Left ventricle myocardium inferior (tissue), 1 donor: ENCODE measurements at places on chromosomes 16 and 17.

DNA sequence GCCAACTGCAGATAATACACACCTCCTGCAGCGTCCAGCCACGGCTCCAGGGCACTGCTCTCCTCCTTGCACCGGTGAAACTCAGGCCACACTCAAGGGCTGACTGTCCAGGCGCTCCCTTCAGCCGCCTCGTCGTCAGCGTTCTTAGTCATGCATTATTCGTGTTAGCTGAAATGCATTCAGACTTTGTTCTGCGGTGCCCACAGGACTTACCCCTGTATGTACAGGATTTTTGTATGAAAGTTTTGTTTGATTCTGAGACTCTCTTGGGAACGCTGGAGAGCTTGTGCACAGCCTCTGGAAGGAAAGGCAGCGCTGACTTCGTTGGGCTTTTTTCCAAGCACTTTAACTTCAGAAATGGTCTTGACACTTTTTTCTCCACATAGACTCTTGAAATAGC is 22.1 kb downstream of the CIBAR2 start:
- no peak for DNase-seq

GRCh38 chr16:87728026-87728425 is 37.8 kb downstream of the KLHDC4 start:
- DNase-seq, result no peak

DNA sequence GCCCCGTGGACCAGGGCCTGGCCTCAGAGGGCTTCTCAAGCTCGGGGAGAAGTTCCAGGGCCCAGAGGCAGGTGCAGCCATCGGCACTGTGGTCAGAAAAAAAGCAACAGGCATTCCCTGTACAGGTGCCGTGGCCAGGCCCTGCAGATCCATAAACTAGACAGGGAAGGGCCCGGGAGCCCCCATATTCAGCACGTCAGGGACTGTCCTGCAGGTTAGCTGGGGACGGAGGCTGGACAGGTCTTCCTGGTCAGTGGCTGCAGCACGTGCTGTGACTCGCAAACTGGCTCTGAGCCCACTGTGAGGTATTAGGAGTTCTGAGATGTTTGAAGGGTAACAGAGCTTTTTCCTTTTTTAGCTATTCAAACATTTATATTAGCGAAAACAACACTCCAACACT is 15.0 kb upstream of the C16orf95 start:
- no peak for DNase-seq

GRCh38 chr17:58318065-58318481 is 10.5 kb downstream of the TSPOAP1 start:
- no peak for DNase-seq

GRCh38 chr17:47850692-47851573 is at the start of gene SP6:
SP6 (minus strand) TSS chr17:47851163; CDS start chr17:47848429, 2,734 bp downstream.
- peak; percentile 35 for DNase-seq

DNA sequence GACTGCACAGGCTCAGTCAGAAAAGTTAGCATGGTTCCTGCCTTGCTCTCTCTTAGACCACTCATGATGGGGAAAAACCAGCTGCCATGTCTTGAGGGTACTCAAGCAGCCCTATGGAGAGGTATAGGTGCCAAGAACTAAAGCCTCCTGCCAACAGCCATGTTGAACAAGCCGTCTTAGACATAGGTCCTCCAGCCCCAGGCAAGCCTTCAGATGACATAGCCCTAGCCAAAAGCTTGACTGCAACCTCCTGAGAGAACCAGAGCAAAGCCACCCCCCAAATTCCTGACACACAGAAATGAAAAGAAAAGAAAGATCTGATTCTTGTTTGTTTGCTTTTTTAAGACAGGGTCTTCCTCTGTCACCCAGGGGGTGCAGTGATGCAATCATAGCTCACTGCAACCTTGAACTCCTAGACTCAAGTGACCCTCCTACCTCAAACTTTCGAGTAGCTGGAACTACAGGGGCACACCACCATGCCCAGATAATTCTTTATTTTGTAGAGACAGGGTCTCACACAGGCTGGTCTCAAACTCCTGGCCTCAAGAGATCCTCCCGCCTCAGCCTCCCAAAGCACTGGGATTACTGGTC is 36.3 kb downstream of the CMTM3 start:
- DNase-seq, result no peak

DNA sequence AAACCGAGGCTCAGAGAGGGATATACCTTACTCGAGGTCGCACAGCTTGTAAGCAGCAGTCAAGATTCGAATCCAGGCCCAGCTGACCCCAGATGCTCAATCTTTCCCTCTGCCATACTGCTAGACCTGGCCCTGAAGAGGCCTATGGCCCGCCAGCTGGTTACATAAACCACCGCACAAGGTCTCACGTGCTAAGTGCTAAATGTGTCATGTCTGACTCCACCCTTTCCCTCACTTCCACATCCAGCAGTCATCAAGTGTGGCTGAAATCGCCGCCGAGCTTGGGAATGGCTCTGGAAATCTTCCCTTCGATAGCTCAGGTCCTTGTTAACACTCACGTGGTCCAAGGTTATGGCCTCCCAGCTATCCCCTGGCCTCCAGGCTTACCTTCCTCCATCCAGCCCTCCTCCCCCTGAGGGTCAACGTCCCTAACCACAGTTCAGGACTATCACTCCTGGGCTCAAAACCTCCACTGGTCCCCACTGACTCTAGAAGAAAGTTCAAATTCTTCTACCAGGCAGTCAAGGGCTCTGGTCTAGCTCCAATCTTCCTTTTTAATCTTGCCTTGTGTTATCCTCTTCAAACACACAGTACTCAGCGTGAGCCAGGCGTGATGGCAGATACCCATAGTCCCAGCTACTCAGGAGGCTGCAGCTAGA is 3.5 kb downstream of the ZBTB4 start:
- DNase-seq, result peak; percentile 61

- peak; percentile 43 for DNase-seq
Observed at GRCh38 chr16:78444-79150, 572 bp downstream of the MPG start.

GRCh38 chr16:31694461-31694860 is 166.8 kb downstream of the AHSP start:
- DNase-seq, result no peak

- DNase-seq, result no peak
Observed at GRCh38 chr17:28497931-28498330, 8.2 kb upstream of the FOXN1 start.

- no peak for DNase-seq
Observed at GRCh38 chr17:46047398-46047797, 48.3 kb downstream of the STH start.

- no peak for DNase-seq
Observed at GRCh38 chr17:67041531-67041930, 2.8 kb upstream of the CACNG1 start.

- no peak for DNase-seq
Observed at GRCh38 chr16:53952215-53953208, 248.6 kb downstream of the FTO start.

DNA sequence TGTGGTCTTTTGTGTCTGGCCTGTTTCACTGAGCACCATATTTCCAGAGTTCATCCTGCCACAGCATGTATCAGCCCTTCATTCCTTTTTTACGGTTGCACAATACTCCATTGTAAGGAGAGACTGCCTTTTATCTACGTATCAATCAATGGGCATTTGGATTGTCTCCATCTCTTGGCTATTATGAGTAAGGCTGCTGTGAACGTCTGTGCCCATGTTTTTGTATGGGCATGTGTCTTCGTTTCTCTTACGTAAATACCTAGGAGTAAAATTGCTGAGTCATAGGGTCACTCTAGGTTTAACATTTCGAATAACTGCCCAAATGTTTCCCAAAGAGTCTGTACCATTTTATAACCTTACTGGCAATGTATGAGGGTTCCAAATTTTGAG is 202.8 kb upstream of the FOXF1 start:
- DNase-seq, result no peak

- no peak for DNase-seq
Observed at GRCh38 chr17:57735707-57736106, 9.4 kb downstream of the CCDC182 start.

DNA sequence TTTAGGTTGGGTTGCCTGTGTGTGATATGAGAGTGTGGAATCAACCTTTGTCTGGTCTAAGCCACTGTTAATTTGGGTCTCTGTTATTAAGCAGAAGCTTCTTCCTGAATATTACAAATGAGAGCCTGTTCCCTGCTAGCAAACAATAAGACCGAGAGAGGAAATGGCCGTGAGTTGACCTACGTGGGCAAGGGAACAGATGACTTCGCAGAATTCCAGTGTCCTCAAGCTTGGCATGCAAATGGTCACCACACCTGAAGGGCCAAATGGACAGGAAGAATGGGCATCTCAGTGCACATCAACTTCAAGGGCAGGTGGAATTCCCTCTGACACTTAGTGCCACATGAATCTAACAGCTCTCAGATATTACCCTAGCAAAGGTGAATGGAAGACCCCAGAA is 250.8 kb upstream of the FOXF1 start:
- no peak for DNase-seq

- no peak for DNase-seq
Observed at GRCh38 chr17:78458736-78459335, 80.4 kb downstream of the PGS1 start.

- DNase-seq, result no peak
Observed at GRCh38 chr16:69703638-69704037, 22.7 kb downstream of the NQO1 start.

DNA sequence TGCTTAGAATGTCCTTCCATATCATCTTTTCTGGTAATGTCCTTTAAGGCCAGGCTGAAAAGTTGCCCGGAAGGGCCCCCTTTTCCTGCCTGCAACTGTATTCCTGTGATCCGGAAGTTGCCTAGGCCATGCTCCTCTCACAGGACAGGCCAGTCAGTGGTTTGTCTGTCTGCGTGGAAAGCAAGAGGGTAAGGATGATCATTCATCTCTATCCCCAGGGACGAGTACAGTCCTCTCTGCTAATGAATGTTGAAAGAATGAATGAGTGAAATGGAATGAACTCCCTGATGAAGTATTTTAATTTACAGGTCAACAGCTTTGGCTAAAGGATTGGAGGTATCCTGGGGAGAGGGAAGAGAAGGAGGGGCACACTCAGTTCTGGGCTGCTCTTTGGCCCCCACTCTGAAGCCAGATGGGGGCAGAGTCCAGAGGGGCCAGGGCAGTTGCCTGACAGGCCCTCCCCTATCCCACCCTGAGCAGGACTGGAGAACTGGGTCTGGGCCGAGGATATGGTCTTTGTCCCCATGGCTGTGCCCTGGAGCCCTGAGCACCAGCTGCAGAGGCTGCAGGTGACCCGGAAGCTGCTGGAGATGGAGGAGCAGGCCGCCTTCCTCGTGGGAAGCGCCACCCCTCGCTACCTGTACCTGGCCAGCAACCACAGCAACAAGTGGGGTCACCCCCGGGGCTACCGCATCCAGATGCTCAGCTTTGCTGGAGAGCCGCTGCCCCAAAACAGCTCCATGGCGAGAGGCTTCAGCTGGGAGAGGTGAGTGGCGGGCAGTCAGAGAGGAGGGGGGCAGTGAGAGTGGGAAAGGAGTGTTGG is 3.2 kb downstream of the AOC3 start:
- DNase-seq, result no peak

DNA sequence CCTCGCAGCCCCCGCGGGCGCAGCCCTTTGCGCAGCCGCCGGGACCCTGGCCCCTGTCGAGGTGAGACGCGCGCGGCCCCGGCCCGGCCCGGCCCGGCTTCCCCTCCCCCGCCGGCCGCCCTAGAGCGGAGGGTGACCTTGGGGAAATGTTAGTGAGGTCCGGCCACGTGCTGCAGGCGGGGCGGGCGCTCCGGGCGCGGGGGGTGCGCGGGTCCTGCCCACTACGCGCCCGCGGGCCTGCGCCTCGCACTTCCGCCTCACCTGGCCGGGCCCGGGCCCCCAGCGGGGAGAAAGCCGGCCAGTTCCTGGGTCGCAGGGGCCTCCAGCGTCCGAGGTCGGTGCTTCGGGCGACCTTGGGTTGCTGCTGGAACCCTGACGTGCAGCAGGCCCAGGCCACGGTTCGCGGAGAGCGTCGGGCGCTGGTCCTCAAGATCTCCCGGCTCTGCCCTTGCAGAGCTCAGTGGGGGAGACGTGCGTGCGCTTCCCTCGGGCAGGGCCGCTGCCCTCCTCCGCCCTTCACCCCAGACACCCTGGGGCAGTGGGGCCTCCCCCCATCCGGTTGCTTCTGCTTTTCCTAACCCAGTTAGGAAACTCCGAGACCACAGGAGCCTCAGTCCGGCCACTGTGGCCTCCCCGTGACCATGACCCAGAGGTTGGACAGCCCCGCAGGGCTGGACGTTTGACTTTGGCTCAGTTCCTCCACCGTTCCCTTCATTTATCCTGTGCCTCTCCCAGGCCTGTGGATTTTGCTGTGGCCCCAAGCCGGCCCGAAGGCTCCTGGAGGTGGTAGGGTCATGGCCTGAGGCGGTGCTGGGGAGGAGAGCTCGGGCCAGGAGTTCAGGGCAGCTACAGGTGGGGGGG is 791 bp downstream of the MCRIP2 start:
- peak; percentile 67 for DNase-seq

DNA sequence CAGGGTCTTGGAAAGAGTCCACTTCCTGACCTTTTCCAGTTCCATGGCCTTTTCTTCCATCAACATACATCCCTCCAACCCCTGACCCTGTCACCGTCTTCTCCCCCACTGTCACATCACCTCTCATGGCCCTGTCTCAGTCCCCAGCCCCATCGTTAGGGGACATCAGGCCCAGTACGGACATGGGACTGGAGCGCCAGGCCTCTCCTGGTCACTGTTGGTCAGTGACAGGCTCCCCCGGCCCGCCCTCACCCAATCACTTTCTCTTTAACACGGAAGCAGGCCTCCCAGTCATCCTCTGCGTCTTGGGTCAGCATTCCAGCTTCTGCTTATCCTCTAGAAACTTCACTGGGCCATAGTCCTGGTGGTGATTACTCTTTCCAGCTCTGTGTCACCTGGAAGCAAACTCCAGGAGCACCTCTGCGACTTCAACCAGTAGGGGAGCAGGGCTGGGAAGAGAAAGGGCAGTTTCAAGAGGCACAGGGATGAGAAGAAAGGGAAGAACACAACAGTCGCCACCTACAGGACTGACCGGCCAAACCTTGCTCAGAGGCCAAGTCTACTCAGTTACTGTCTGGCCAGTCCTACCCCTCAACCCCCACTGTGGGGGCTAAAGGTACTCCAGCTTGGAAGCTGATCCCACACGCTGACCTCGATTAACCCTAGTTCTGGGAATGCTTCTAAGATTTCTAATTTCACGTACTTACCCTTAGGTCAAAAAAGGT is 15.9 kb upstream of the ICAM2 start:
- no peak for DNase-seq

DNA sequence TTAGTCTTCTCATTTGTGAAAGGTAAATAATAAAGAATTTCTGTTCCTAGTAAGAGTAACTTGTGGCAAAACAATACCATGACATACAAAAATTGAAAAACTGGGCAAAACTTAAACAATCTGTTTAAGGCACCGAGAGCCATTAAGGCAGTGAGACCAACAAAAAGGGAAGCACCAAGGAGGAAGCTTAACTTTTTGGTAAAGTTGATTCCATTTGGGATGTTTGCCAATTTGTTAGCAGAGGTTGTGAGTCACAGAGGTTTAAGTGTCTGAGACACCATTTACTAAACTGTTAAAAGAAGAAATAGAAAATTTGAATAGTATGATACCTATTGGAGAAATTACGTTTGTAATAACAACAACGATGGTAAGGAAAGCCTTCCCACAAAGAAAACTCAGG is 4.9 kb downstream of the SLC35G3 start:
- DNase-seq, result no peak

DNA sequence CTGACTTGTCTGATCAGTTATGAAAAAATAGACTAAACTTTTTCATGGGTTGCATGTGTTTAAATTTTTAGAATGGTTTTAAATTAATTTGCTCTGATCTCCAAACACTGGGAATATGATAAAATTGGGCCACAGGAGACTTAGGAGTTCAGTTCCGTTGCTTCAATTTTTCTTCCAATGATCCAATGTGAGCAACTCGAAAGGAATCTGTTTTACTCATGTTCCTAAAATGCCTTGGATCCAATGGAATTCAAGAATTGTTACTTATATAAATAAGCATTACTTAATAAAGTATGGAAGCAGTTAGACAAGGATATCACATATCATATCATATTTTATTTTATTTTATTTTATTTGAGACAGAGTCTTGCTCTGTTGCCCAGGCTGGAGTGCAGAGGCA is 56.0 kb upstream of the NACA2 start:
- DNase-seq, result no peak
